ENCODE measurements at places on chromosomes 4 and X. TPM values are rescaled to one million over a fixed set of nuclear protein-coding genes. Genes with fewer than 3 reads are reported as not detected.

GRCh38 chr4:140717313-140717712, 38.9 kb downstream of the TBC1D9 start:
- no peak for DNase-seq

GRCh38 chr4:122857160-122857559, 30.5 kb downstream of the FGF2 start:
- no peak for DNase-seq

DNA sequence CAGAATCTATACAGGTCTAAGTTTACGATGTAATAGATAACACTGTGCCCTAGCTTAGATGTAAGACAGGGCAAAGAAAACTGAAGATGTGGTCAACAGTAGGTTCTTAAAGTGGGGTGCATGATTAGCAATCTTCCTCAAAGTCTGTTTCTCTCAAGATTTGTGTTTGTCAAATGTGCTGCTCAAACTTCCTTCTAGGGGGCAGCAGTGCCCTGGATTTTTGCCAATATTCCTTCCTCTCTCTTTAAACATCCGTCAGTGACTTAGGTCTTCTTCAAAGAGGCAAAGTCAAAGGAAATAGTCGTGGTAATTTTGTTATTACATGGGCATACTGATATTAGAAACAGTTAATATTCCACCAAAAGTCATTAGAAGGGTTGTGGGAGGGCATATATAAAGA, 4.2 kb upstream of the PDHA2 start:
- no peak for DNase-seq

DNA sequence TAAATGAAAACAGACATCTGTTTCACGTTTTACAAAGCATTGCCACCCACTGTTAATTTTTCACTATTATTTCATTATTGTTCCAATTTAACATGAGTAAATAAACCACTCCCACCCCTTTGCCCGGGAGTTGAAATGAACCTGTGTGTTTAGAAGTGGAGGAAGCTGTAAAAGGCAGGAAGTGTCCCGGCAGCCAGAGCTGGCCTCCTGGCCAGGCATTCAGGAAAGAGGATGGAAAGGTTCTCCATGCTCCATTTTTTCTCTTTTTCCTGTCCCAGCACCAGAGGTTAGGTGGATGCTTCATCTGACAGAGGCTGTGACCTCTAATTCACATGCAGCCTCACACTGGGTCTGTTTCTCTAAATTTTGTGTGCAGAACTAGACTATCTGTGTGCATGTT, 55.5 kb upstream of the LNX1 start:
- DNase-seq, result no peak

DNA sequence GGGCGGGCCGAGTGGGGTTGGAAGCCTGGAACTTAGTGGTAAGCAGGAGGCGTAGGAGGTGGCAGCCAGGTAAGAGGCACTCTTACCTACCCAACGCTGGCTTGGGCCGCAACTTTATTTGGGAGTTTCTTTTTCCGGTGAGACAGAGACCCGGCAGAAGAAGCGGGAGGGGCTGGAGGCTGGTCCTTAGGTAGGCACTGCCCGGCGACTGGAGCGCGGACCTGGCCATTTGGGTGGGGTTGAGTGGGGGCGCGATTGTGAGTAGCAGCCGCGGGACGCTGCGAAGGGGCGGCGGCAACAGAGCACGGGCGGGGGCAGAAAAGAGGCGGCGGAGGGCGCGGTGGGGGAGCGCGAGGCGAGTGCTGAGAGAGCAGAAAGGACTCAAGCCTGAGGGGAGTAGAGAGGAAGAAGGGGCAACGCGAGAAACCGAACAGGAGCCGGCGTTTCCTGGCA, 334 bp upstream of the POU4F2 start:
- DNase-seq, result no peak

Gene EGF
- 0.74 TPM for total RNA-seq

Gene TMA16
- 35.8 TPM for total RNA-seq

DNA sequence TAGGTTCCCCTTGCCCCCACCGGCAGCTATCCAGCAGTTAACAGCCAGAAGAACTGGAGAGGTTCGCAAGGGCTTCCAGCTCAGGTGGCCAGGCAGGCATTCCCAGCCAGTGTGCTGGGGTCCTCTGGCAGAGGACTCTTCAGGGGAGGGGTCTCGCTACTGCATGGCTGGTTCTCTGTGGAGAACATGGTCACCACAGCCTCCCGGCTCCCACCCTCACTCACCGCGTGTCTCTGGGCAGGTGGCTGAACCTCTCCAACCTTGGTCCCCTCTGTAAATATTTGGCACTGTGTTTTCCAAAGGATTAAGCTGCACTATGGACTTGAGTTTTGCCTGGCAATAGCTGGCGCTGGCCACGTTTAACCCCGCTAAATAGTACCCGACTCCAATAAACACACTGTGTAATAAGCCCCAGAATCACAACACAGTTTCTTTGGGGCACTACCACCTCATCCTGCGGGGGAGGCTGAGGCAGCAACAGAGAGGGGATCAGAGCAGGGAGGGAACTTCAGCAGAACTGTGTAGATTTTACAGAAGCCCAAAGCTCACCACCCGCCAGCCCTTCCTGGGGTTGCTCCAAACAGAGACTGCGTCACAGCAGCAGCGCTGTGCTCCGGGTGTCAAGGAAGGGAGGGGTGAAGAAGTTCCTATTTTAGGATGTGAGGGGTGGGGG, 15.2 kb downstream of the BCOR start:
- DNase-seq, result no peak

- no peak for DNase-seq
Observed at GRCh38 chr4:86926435-86927086, 8.2 kb upstream of the AFF1 start.

Gene IL13RA2
- total RNA-seq, result 0.74 TPM

GRCh38 chr4:89899854-89900253, 5.2 kb downstream of the MMRN1 start:
- DNase-seq, result no peak

Gene LRRC66
- total RNA-seq, result 1.2 TPM

GRCh38 chr4:100149190-100149589, 41.1 kb downstream of the DDIT4L start:
- DNase-seq, result no peak

Gene UTP14A
- 9.8 TPM for total RNA-seq

- no peak for DNase-seq
Observed at GRCh38 chrX:88990882-88991582, 244.0 kb downstream of the CPXCR1 start.

- no peak for DNase-seq
Observed at GRCh38 chr4:186392017-186392416, 126.0 kb downstream of the F11 start.

DNA sequence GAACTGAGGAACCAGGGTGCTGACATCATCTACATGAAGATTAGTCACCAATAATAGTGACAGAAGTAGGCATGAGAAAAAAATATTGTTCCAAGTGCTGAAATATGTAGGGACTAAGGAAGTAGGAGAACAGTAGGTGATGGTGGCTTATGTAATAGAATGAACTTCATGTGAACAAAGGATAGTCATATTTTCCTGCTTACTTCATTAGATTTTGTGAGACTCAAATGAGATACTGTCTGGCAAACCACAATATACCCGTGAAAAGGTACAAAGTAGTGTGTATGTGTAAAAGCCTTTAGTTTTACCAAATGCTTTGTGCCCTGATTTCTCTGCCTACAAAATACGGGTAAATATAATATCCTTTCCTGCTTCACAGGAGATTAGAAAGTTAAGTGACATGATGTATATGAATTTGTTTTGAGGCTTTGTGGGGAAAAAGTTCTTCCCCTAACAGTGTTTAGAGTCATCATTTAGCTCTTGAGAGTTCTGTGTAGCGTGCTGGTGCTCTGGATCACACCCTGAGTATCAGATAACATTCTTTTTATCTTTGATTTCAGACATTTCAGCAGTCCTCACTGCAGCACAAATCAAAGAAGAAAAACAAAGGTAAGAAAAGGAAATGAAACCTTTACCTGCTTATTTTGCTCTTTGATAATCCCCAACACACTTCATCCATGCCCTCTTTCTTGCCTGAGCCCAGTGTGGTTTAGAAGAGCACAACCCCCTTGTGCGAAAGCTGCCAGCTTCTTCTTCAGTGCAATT, 67.9 kb downstream of the KLHL34 start:
- DNase-seq, result no peak

Gene KIAA1210
- not detected for total RNA-seq

Gene GCNA
- total RNA-seq, result 9.1 TPM

Gene CCNA2
- total RNA-seq, result 5.4 TPM

Gene SULT1B1
- total RNA-seq, result 1.7 TPM

- DNase-seq, result no peak
Observed at GRCh38 chr4:138341739-138342415, 99.7 kb upstream of the SLC7A11 start.

DNA sequence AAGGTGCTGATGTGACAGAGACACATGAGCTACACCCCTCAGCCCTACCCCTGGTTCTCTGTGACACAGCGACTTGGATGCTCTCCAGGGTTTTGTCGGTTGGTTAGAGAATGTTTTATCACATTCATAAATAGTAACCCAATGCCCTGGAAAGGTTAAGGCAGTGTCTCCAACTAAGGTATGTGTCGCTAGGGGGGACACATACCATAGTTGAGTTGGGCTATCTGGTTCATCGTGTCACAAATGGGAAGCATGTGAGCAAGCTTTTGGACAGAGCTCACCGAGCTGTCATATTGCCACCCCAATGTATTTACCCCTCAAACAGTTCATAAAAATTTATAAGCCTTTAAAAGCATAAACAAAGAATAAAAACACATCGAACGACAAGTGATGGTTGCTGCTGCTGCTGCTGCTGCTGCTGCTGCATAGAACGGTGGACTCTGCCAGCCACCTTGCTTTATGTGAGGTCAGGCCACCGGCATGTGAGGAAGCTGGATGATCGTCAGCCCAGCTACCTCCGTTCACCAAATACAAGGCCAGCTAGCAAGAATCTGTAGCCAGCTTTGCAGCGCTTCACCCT, 55.9 kb downstream of the STOX2 start:
- DNase-seq, result no peak
